ENCODE measurements at places on chromosomes 2 and 18.

GRCh38 chr2:127105656-127106456, 1.1 kb downstream of the BIN1 start:
- no peak for DNase-seq

- no peak for DNase-seq
Measured at GRCh38 chr2:101139495-101139894, 11.7 kb downstream of the TBC1D8 start.

DNA sequence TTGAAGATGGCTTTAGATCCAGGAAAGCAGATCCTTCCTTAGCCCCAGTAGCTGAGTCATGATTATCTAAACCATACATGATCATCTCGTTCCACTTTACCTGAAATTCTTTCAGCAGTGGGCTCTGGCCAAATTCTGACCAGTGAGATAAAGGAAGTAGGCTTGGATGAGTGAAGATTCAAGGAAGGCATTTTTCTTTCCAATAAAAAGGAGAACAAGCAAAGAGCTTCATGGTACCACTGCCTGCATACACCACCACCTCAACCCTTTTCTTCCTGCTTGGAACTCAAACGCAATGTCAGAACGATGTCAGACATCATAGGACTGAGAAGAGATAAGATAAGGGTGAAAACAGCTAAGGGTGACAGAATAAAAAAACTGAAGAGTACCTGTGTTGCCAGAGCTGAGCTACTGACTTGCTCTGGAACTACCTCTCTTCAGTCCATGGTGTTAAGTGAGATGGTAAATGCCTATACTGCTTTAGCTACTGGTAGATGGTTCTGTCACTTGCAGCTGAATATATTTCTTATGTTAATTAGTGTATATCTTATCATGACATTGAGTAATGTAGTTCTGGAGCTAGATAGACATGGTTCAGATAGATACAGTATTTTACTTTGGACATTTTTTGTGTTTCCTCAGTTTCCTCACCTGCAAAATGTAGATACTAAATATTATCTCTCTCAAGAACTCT, 58.7 kb upstream of the ACVR1 start:
- no peak for DNase-seq

GRCh38 chr2:42371611-42372473, 10.8 kb upstream of the COX7A2L start:
- no peak for DNase-seq

- no peak for DNase-seq
Measured at GRCh38 chr18:31658670-31659575, 25.5 kb downstream of the B4GALT6 start.

DNA sequence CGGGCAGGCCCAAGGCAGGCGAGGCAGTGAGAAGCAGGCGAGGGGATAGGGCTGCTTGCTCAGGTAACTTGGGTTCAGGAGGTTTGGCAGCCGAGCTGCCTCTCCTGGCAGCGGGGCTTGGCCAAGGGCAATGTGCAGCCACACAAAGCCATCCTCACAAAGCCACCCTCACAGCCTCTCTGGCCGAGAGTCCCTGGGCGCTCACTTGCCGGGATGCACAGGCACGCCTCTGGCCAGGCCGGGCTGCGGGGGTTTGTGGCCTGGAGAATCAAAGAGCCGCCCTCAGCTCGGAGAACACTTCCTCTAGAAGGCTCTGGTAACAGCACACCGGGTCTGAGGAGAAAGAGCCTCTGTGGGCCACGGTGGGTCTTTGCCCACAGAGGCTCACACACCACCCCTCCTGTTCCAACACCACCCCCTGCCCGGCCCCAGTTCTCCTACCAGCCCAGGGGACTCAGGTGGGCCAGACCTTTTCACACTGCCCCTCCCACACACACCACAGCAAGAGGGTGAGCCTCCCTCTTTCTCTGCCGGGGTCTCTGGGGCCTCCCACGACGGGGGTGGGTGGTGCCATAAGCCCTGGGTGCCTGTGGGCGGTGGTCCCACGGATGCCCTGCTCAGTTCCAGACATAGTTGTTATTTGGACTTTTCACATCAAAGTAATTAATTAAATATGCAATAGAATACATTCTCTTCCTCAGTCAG, 186.9 kb downstream of the ZFP36L2 start:
- no peak for DNase-seq

DNA sequence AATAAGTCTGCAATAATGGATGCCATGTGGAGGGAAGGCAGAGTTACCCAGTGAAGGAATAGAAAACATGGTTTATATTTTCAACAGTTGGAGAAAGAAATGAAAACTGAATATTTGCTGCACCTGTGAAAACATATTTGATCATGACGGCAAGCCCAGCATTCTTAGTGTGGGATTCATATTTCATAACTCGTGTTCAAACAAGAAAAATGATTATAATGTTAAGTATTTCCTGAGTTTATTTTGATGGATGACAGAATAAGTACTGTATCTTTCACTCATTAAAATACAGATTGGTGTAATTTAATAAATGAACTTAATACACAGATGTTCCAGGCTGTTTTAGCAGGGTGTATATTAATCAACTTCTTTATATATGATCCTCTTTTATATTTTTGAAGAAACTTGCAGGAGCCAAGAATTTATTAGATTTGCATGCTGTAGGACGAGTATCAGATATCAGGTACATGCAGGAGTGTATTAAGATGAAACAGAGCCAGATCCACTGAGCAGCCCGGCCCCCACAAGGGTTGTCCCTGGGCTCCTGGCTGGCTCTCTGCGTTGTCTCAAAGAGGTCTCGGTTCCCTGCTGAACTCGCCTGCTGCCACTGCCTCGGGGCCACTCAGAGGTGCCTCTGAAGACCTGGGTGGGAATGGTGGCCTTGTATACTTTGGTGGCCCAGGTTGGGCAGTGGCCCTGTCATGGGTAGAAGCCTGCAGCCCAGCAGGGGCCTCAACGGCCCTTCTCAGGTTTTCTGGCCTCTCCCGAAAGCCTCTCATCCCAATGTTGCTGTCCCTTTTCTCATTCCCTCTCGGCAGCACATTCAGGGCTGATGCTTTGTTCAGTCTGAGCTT, 95.0 kb upstream of the LDAH start:
- no peak for DNase-seq

GRCh38 chr18:24786027-24786426, 325.6 kb downstream of the HRH4 start:
- no peak for DNase-seq

DNA sequence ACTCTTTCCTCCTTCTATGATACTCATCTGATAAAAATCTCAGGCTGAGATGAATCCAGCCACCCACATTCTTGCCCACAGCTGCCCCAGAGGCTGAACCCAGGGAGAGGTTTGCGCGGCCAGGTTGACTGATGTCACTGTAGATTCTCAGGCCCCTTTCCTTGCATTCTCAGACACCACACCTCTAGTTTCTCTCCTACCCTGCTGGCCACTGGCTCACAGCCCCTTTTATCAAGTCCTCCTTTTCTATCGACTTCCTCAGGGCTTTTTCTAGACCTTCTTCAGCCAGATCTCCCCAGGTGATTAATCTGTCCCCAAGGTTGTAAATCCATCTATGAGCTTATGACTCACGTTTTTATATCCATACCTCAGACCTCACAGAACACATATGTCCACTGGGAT, 99.8 kb downstream of the TACR1 start:
- DNase-seq: no peak

GRCh38 chr2:227761740-227762476, 16.2 kb downstream of the SCYGR8 start:
- DNase-seq: no peak

DNA sequence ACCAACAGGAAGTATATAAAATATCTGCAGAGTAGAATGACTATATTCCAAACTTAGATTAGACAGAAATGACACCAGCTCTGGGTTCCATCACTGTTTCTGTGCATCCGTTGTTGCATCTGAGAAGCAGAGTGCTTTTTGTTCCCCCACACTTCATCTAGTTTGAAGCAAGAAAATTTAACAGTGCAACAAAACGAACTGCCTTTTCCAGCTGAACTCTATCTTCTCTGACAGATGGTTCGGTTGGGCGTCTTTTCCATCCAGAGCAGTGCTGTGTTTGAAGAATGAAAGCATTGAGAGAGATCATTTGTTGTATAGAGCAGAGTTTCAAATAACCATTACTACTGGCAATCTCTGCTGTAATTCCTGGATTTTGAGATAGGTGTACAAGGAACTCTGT, 757.5 kb downstream of the DPP10 start:
- no peak for DNase-seq

- no peak for DNase-seq
Measured at GRCh38 chr2:163551616-163552373, 184.0 kb downstream of the FIGN start.

GRCh38 chr2:192278701-192279100, 84.0 kb upstream of the TMEFF2 start:
- no peak for DNase-seq

DNA sequence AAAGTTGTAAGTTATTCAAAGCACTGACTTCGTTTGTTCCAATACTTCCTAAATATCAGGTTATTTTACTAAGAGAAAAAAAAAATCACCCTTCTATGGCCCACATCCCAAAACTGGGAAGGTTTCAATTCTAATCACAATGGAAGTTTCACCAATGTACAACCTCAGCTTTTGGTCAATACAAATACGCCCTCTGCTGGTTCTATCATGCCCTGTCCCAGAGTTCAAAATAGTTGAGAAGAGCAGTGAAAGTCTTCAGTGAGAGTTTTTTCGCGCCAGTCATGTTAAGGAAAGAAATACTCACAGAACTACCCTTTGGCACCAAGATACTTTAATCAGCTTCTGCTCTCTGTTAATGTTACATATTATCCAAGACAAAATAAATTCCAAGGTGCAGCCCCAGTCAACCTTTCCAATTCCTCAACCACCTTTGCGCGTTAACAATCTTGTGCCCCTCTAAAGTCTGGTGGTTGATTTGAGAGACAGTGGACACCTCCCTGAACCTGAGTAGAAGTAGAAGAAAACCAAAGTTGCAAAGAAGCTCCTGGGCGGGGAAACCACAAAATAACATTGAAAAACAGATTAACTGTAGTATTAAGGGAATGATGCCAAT, 59.9 kb downstream of the SUMO1 start:
- DNase-seq: no peak

DNA sequence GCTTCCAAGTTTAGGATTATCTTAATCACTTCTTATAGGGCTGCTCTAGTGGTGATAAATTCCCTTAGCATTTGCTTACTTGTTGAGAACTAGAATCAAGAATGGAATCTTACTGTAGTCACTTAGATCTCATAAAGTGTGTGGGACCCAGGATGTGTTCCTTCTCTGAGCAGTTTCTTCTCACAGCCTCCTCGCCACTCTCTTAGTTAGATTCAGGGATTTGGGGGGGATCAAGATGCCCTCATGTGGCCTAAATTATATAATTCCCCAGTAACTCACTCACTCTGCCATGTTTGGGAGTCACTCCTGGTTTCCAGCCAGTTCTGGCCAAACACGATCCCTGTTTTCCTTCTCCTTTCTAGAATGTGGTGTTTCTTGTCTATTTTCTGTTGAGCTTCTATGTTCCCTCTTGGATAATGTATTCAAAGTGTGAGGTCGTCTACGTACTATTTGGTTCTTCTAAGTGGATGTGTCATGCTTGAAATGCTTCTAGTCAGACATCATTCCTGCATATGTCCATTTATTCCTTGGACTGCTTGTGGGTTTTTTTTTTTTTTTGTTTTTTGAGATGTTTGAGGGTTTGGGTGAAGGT, 414.9 kb upstream of the SYT4 start:
- DNase-seq: no peak

- no peak for DNase-seq
Measured at GRCh38 chr2:128498589-128498988, 179.9 kb upstream of the HS6ST1 start.

DNA sequence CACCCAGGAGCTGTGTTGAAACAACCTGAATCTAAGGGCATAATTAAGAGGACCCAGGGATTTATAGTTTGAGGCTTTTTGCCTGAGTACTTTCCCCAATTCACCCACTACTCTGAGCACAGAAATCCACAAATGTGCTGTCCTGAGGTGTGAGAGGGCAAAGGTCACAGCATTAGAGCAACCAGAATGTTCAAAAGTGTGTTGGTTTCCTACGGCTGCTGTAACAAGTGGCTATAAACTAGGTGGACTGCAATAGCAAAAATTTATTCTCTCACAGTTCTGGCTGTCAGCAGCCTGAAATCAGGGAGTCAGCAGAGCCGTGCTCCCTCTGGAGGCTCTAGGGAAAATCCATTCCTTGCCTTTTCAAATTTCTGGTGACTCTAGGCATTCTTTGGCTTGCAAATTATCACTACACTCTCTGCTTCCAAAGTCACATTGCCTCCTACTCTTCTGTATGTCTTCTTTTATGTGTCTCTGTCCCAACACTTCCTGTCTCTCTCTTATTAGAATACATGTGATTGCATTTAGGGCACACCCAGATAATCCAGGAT, 91.4 kb upstream of the TACR1 start:
- no peak for DNase-seq

- no peak for DNase-seq
Measured at GRCh38 chr2:34567128-34567527, 968.0 kb upstream of the FAM98A start.

DNA sequence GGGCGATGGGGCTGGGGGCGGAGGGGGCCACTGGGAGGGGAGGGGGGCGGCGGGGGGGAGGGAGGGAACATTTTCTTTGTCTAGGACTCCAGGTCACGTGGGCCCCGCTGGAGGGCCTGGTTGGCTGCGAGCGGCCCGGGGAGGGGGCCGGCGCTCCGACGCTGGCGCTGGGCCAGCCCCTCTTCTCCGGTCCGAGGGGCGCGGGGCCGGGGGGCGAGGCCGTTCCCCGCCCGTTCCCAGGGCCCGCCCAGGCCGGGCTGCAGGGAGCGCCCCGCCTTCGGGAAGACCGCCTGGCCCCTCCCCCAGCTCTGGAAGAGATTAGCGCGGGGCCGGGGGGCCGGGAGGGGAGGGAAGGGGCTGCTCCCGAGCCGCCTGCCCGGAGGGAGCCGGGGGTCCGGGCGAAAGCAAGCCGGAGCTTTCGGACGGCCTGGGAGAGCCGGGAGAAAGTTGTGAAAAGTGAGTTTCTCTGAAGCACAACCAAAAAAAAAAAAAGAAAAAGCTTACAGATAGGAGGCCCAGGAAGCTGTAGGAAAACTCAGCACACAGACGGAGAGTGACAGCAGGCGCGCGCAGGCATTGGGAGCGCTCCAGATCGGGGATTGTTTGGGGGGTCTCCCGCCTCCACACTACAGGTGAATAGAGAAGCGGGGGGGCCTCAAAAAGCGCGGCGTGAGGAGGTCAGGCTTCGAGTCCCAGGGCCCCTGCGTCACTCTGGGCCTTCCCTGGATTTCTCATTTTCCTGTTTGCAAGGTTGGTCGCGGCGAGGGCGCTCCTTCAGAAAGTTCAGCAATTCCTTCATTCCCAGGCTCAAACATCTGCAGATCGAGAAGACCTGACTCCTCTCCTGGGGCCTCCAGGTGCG, 84.1 kb upstream of the POMC start:
- peak; percentile 42 for DNase-seq

DNA sequence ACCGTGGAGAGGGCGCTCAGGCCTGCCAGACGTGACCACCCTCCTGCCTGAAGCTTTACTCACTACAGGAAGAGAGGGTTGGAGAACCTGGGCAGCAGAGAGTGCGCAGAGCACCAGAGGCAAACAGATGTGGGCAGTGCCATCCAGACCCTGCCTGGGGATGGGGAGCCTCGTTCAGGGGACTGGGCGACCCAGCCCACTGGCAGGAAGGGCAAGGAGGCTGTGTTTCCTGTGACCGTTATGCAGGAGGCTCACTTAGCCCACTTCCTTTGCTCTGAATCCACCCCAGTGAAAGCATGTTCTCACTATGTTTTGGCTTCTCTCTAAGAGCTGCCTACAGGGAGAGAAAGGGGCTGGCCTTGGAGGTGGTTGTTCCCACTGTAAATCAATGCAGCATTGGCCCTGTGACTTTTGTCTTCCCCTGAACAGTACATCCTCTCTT, 23.0 kb upstream of the ACKR3 start:
- DNase-seq: no peak
